ENCODE measurements at places on chromosomes 7 and 10.

- H3K27me3 ChIP-seq: no peaks in the 10 kb centered on the region
- H3K4me3 ChIP-seq: no peak overlapping the region
- no peak overlapping the region for H3K27ac ChIP-seq
- no peaks in the 10 kb centered on the region for H3K36me3 ChIP-seq
Measured at GRCh38 chr10:73889014-73889413, 14.7 kb upstream of the CAMK2G start.

DNA sequence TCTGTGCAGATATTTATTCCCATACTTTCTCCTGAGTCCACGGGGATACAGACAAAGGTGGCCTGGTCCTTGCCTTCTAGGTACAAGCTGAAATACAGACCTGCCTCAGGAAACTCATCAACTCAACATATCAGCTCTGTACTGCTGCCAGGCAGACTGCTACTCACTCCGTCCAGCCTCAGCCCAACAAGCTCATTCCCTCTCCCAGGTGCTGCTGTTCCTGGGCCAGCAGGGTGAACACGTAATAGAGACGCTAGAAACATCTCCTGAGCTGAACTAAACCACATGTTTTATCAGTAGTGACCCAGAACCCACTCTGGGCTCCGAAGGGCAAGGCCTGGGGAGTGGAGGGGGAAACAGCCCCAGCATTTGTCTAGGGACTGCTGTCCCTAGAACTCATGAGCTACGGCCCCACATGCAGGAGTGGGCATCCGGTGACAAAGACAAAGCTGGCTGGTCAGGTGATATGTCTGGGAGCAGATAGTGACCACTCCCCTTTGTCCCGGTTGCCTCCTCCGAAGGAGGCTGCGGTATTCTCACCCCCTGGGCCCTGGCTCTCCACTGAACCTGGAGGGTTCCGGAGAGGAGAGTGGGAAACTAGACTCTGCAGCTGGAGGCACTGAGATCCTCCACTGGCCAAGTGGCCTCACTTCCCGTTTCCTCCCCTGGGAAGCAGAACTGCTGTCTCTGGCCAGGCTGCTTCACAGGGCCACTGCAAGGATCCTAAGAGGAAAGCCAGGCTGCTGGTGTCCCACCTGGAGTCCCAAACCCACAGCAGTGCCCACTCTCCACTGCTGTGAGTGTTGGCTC is 116.1 kb downstream of the FAM53B start:
- H3K36me3 ChIP-seq: no peaks in the 10 kb centered on the region
- no peak overlapping the region for H3K27ac ChIP-seq
- no peak for DNase-seq
- no peaks in the 10 kb centered on the region for H3K27me3 ChIP-seq
- peaks cover 4% of the 10 kb centered on the region for H3K4me1 ChIP-seq
- no peak overlapping the region for H3K4me3 ChIP-seq

DNA sequence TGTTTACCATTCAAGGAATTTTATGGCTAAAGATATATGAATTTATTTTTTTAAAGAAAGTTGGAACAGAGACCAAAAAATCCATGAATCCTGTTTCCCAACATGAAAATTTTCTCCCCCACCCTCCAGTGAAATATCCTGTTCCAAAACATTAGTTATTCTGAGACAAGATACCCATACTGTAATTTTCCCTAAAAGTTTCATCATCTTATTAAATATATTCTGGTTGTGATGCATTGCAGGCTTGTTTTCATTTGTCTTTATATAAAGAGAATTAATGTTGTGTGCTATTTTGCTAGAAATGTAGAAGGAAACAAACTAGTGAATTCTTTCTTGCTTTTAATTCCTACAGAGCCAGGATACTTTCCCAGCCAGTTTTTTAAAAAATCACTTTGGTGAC is 106.6 kb downstream of the EXOC4 start:
- H3K4me1 ChIP-seq: no peaks in the 10 kb centered on the region
- H3K27ac ChIP-seq: no peak overlapping the region
- no peaks in the 10 kb centered on the region for H3K27me3 ChIP-seq
- H3K4me3 ChIP-seq: no peak overlapping the region
- DNase-seq: no peak
- H3K36me3 ChIP-seq: no peaks in the 10 kb centered on the region

DNA sequence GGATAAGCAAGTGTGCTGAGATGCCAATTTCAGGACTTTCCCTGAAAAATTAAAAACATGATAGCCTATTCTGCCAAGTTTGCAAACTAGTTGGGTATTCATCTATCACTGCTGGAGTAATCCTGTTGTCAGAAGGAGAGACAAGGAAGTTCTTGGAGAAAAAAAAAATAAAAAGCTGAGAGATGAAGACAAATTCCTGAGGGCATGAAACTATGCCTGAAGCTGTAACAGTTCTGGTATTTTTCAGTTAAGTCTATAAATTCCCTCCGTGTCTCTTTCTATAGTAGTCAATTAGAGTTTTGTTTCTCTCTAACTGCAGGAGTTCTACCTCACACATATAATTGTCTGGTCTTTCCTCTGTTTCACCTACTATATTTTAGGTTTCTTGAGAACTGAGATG is 95.7 kb downstream of the DGKB start:
- H3K4me1 ChIP-seq: no peaks in the 10 kb centered on the region
- H3K27me3 ChIP-seq: no peaks in the 10 kb centered on the region
- H3K36me3 ChIP-seq: no peaks in the 10 kb centered on the region
- H3K4me3 ChIP-seq: no peak overlapping the region
- H3K27ac ChIP-seq: no peak overlapping the region
- DNase-seq: no peak

DNA sequence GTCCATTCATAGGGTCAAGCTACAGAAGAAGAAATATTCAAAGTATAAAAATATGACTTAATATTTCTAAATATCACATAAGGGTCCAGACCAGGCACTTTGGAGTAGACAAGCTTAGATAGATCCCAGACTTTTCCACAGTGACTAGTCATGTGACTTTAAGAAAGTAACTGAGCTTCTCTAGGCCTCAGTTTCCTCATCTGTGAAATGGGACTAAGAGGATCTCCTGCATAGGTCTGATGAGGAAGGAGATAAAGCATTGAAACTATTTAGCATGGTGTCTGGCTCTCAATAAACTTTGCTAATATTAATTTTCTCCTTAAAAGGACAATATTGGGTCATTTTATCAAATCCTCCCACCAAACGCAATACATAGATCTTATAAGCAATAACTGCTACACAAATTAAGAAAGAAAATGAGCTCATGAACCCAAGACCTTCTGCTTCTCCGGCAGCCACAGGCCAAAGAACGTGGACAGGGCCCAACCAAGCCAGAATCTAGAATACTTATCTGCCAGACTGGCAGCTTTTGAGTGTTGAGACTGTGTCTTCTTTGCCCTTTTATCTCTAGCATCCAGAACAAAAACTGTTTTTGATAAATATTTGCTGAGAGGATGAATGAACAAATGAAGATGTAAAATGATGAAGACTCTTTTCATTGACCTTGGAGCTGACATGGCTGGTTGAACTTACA is 1.6 kb upstream of the TARP start:
- H3K4me3 ChIP-seq: no peak overlapping the region

DNA sequence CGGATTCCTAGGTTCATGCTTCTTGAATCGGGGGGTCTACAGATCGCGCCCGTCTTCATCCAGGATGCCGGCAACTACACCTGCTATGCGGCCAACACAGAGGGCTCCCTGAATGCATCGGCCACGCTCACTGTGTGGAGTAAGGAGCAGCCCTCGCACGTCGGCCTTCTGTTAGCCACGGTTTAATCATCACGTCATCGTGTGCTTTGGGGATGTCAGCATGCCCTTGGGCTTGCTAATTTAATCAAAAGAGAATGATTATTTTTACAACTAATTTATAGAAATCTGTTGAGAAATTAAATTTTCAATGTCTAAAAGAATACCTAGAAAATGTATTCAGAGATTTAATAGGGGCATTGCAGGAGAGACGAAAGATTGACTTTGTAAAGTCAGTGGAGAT is 668.2 kb downstream of the SDK1 start:
- no peak overlapping the region for H3K27ac ChIP-seq
- DNase-seq: no peak
- no peaks in the 10 kb centered on the region for H3K36me3 ChIP-seq
- no peaks in the 10 kb centered on the region for H3K4me1 ChIP-seq
- no peak overlapping the region for H3K4me3 ChIP-seq
- no peaks in the 10 kb centered on the region for H3K27me3 ChIP-seq

- no peak overlapping the region for H3K27ac ChIP-seq
- DNase-seq: no peak
- no peak overlapping the region for H3K4me3 ChIP-seq
- H3K4me1 ChIP-seq: no peaks in the 10 kb centered on the region
Measured at GRCh38 chr7:151451626-151452571, 12.0 kb upstream of the CRYGN start.

DNA sequence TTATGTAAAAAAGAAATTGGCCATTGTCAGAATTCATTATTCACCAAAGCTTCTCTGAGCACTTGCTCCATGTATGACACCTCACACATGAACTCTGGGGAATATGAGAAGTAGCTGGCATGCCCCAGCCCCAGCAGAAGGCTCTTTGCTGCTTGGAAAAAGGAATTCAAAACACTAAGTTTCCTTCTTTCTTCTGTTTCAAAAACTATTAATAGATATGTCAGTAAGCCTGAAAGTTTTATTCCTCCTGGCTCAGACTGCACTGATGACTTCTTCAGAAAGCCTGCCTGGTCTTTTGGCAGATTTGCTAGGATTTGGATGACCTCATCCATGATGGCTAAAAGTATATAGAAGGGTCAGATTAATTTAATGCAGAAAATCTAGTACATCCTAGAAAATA is 511.0 kb downstream of the GFRA1 start:
- no peak overlapping the region for H3K4me3 ChIP-seq
- H3K36me3 ChIP-seq: no peaks in the 10 kb centered on the region
- no peaks in the 10 kb centered on the region for H3K4me1 ChIP-seq
- no peak overlapping the region for H3K27ac ChIP-seq

DNA sequence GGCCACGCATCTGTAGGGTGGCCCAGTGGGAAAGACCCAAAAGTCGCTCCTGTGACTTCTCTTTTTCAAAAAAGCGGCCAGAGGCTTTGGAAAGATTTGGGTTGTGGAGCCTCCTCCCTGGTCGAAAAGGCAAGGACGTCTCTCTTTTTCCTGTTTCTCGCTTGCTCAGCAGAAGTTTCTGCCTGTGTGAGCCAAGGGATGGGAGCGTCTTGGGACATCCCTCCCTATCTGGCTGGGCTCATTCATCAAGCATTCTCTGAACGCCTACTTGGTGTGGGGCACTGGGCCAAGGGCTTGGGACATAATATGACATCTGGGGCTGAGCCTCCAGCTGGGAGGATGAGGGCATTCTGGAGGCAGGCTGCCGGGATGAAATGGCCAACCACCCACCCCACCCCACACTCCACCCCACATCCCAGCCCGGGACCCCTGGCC is 120.9 kb downstream of the C10orf105 start:
- peak; percentile 80 for DNase-seq
- no peak overlapping the region for H3K4me3 ChIP-seq
- H3K27me3 ChIP-seq: no peaks in the 10 kb centered on the region
- H3K27ac ChIP-seq: peak overlapping the region; percentile 70

DNA sequence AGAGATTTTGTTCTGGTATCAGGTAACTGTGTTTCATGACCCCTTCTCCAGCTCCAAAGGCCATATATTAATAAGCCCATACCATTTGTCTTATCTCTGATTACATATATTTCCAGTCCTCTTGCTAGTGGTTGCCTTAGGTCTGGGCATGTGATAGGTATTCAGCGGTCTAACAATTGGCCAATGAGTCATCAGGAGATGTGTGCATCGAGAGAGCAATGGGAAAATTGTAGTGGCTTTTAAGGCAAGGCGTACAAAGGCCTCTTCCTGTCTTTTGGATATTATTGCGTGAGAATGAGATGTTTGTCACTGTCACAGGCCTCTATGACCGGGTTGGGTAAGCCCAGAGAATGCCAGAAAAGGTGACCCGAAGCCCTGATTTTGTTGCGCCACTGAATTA is 38.6 kb upstream of the SFRP5 start:
- no peak overlapping the region for H3K27ac ChIP-seq
- no peak for DNase-seq
- no peak overlapping the region for H3K4me3 ChIP-seq
- H3K4me1 ChIP-seq: no peaks in the 10 kb centered on the region
- no peaks in the 10 kb centered on the region for H3K36me3 ChIP-seq
- no peaks in the 10 kb centered on the region for H3K27me3 ChIP-seq

DNA sequence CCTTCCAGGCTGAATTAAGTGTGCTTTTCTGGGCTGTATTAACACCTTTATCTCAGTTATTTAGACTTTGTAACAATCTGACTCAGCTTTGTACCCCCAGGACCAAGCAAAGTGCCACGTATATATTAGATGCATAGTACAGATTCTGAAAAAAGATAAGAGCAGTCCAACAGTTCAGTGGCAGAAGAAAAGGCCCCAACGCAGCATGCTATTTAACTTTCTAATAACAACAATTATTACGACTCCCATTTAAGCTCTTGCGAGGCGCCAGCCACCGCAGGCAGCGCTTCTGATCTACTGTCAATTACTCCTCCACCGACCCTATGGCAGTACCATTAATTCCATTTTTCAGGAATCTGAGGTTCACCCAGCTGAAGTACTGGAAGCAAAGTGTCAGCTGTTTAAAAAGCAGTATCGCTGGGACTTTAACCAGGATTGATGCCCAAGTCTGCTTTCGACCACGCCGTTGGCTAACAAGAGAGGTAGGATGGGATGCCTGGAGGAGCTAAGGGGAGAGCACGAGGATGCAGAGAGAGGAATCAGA is 638 bp downstream of the LIPA start:
- DNase-seq: no peak
- peak overlapping the region; percentile 66 for H3K27ac ChIP-seq
- H3K27me3 ChIP-seq: no peaks in the 10 kb centered on the region
- no peaks in the 10 kb centered on the region for H3K36me3 ChIP-seq
- H3K4me3 ChIP-seq: peak overlapping the region; percentile 73
- no peaks in the 10 kb centered on the region for H3K4me1 ChIP-seq

- no peak overlapping the region for H3K27ac ChIP-seq
- H3K36me3 ChIP-seq: no peaks in the 10 kb centered on the region
- H3K27me3 ChIP-seq: no peaks in the 10 kb centered on the region
- no peaks in the 10 kb centered on the region for H3K4me1 ChIP-seq
- H3K4me3 ChIP-seq: no peak overlapping the region
Measured at GRCh38 chr7:91517201-91517785, 253.1 kb downstream of the FZD1 start.

DNA sequence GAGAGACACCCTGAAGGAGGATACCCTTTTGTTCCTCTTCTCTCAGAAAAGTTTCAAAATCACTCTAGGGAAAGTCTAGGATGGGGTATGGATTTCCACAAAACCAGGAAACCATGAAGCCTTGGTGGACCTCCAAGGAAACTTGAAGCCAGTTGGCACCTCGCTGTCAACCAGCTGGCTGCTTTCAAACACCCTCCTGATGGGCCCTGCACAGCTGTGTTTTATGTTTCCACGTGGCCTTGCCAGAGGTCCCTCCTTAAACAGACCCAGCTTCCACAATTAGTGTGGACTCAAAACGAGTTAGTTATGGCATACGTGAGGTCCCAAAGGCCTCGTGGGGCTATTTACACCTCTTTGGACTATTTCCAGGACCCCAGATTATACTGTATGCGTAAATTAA is 5.9 kb downstream of the PPP1R3A start:
- H3K4me1 ChIP-seq: no peaks in the 10 kb centered on the region
- H3K4me3 ChIP-seq: no peak overlapping the region
- no peaks in the 10 kb centered on the region for H3K27me3 ChIP-seq
- H3K27ac ChIP-seq: no peak overlapping the region

GRCh38 chr10:112002206-112002605 is 181.4 kb downstream of the GPAM start:
- no peak overlapping the region for H3K4me3 ChIP-seq
- no peaks in the 10 kb centered on the region for H3K4me1 ChIP-seq
- DNase-seq: no peak
- no peaks in the 10 kb centered on the region for H3K36me3 ChIP-seq
- H3K27me3 ChIP-seq: no peaks in the 10 kb centered on the region

Measured in right lobe of liver (tissue), 6 donors.